ENCODE measurements at places on chromosomes 6 and 20.

GRCh38 chr6:126812651-126813050, 305.8 kb upstream of the RSPO3 start:
- no peak for DNase-seq

DNA sequence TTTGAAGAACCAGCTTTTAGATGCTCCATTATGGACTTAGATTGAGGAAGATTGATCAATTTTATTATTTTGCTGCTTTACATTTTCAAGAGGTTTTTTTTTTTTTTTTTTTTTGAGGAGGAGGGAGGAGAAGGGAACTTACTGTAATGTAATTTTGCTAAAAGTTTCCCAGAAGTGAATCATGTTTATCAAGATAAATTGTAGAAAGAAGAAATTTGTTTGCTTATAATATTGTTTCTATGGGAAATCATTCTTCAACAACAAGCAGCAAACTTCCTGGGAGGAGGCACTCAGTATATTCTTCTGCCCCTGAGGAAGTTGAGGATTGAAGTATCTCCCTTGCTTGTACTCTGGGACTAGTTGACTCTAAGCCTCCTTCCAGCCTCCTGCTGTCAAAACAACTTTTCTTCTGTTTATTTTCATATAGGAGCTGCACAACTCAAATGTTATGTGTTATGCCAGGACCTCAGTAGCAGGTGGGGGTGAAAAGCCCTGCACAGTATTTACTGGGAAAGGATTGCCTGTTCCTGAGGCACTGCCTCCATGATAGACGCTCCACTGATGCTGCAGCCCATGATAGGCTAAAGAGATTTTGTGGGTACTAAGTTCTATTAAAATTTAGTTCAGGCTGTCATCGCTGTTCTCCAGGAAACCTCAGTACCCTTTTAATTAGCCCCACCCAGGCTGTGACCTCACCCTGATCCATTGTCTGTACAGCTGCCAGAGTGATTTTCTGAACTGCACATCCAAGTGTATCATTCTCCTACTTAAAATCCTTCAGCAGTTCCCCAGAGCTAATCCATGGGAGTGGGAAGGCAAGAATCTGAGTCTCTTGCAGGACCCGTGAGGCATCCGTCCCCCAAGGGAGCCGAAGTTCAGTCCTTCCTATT, 51.9 kb downstream of the CARMIL1 start:
- no peak for DNase-seq

DNA sequence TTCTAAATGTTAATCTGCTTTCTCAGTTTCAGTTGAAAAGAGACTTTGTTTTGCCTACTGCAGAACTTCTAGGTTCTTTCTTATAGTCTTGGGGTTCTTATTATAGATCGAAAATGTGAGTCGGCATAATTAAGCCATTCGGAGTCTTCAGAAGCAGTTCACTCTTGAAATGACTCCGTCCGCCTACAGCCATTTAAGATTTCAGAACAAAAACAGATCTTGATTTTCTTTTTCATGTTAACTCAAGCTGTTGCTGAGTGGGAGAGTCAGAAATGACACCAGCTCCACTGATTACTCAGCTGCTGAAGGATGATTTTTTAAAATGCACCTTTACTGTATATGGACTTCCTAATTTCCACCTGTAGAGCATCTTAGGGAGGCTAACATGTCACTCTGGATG, 15.9 kb downstream of the PRDM1 start:
- DNase-seq = peak; percentile 93

DNA sequence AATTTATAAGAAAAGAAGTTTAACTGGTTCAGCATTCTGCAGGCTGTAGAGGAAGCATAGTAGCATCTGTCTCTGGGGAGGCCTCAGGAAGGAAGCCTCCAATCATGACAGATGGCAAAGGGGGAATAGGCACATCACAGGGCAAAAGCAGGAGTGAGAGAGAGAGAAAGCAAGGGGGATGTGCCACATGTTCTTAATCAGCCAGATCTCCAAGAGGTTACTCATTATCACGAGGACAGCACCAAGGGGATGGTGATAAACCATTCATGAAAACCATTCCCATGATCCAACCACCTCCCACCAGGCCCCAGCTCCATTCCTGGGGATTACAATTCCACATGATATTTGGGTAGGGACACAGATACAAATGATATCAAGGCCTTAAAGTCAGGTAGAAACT, 217.5 kb upstream of the TCF21 start:
- DNase-seq = no peak

DNA sequence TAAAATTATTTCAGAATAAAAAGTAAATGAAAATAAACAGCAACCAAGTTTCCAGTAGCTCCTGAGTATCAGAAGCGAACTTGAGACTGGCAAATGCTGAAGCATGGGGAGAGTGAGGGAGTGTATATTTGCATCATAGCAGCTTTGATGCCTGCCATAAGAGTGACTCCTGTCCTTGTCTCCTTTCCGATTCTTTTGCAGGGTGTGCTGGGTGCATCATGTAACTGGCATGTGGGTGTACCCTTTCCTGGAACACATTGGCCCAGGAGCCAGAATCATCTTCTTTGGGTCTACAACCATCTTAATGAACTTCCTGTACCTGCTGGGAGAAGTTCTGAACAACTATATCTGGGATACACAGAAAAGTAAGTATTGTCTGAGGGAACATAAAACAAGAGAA, 117.4 kb downstream of the ADAT2 start:
- no peak for DNase-seq

- DNase-seq = no peak
Measured at GRCh38 chr6:19929312-19929711, 92.1 kb downstream of the ID4 start.

GRCh38 chr6:72219536-72219935, 333.2 kb downstream of the RIMS1 start:
- no peak for DNase-seq

DNA sequence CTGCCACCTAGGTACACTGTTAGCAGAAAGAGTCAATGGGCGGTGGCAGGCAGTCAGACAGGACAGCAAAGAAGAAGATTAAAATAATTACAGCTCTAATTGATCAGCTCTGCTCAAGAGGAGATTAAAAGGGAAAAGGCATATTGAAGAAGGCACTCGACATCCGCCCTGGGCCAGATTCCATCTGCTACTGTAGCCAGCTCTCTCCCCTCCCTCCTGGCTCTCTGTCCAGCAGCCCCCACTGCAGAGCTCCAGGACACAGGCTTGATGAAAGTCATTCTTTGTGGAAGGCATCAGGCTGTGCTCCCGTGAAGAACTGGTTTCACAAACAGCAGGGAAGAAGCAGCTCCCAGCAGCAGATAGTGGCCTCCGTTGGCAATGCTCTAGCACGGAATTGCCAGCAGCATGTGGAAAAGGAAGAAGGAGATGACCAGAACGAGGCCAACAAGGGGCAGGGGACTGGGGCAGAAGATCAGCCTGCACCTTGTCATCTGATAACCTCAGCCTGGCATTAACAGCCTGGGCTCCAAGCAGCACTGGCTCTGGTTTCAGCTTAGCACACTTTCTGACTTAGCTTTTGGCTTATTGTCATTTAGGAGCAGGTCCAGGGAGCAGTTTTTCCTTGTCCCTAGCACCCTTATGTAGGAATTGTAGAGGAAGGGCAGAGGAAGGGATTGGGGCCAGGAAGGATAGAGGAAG, 465.9 kb downstream of the KIF16B start:
- DNase-seq = no peak

GRCh38 chr6:1940381-1940780, 305.0 kb downstream of the GMDS start:
- DNase-seq = no peak

DNA sequence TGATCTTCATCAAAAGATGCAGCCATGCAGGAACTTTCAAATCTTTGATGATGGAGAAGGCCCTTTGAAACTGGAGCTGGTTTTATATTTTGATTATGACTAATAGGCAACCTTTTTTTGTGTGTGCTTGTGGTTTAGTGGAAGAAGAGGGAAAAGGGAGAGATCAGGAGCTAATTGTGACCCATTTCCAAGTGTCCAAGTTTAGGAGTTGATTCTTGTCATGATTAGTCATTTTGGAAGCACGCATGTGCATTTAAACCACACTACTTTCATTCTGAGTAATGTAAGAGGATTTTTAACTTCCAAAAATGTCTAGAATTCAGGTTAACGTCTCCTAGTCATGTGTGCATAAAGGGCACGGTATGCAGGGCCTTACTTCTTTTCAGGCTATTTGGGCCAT, 3.5 kb downstream of the FOXO3 start:
- peak; percentile 77 for DNase-seq

- no peak for DNase-seq
Measured at GRCh38 chr6:90178384-90178855, 118.2 kb downstream of the BACH2 start.

- DNase-seq = no peak
Measured at GRCh38 chr6:121691126-121691551, 255.7 kb downstream of the GJA1 start.

DNA sequence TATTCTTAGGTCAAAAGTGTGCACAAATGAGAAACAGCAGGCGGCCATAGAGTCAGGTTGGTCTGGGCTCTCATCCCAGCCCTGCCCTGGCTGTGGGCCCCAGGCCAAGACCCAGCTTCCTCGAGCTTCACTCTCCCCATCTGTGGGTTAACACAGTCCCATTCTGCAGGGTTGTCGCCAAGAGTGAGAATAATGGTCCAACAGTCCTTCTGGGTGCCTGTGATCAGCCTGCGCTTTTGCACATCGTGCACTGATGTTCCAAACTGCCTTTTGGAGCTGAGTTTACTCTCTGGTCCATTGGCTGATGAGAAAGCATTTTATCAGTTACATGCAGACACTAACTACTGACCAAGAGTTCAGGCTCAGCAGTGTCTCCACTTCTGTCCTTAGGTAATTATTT, 82.6 kb downstream of the INSM1 start:
- DNase-seq = no peak

GRCh38 chr6:134249239-134249758, 68.6 kb downstream of the SGK1 start:
- DNase-seq = no peak

DNA sequence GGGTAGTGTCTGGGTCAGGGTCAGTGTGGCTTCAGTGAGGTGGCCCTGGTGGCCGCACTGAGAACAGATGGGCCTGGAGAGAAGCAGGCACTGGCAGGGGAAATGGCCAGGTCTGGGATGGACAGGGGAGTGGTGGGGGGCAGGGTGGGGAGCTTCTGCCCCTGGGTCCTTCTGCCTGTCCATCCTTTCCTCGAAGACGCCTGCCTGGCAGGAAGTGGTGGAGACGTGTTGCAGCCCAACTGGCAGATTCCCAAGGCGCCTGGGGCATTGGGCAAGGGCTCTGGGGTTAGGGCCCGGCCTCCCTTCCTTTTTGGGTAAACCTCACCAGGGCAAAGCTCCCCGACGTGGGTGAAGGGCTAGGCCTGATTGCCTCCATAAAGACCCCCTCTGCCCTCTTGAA, 10.4 kb downstream of the SRC start:
- no peak for DNase-seq

GRCh38 chr6:37077905-37078296, 72.4 kb downstream of the FGD2 start:
- DNase-seq = no peak

- DNase-seq = no peak
Measured at GRCh38 chr6:130466052-130466747, 100.4 kb downstream of the TMEM200A start.

DNA sequence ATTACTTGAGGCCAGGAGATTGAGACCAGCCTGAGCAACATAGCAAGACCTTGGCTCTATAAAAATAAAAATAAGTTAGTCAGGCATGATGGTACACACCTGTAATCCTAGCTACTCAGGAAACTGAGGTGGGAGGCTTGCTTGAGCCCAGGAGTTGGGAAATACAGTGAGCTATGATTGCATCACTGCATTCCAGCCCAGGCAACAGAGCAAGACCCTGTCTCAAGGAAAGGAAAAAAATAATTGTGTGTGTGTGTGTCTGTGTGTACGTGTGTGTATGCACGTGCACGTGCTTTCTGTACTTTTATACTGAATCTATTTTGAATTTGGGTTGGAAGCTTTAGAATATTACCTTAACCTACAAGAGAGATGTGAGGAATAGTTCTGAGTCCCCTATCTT, 58.9 kb downstream of the KIZ start:
- no peak for DNase-seq

DNA sequence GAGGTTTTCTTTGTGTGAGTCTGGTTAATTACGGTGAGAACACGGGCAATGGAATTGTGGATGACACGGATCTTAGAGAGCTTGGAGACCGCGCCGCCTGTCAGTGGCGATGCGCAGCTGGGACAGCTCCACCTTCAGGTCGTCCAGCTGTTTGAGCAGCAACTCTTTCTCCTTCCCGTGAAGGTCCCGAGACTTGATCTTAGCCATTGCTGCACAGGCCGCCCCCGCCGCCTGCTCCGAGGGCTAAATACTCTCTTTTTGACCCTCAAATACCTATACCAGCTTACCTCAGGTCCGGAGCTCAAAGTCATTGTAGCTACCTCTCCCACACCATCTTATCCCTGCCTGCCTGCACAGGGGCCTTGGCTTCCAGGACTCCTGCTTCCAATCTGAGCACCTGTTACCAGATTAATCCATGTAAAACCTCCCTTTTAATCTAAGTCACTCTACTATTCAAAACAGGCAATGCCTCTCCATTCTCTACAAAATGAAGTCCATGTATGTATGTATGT, 100.2 kb downstream of the PREP start:
- DNase-seq = no peak

- no peak for DNase-seq
Measured at GRCh38 chr6:101926149-101926925, 532.8 kb downstream of the GRIK2 start.

- no peak for DNase-seq
Measured at GRCh38 chr20:53331151-53331973, 262.3 kb downstream of the ZNF217 start.

GRCh38 chr20:52062452-52063209, 128.9 kb downstream of the ZFP64 start:
- DNase-seq = no peak

GRCh38 chr20:48406498-48406897, 421.3 kb downstream of the PREX1 start:
- DNase-seq = peak; percentile 28

DNA sequence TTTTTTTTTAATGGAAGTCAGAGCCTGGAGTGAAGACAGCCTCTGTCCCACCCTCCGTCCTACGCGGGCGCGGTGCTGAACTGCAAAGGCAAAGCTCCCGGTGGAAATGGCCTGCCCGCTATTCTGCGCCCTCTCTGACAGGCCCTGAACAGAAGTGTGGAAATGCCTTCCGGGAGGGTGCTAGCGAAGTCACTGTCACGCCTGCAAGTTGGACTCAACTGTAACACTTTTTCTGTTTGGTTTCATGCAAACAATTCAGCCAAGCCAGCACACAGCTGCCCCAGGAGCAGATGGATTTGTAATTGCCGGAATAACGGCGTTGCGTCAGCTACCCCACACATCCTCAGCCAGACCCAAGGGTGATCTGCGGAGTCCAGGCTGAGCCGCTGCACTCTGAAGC, 107.6 kb downstream of the PSMB1 start:
- no peak for DNase-seq

DNA sequence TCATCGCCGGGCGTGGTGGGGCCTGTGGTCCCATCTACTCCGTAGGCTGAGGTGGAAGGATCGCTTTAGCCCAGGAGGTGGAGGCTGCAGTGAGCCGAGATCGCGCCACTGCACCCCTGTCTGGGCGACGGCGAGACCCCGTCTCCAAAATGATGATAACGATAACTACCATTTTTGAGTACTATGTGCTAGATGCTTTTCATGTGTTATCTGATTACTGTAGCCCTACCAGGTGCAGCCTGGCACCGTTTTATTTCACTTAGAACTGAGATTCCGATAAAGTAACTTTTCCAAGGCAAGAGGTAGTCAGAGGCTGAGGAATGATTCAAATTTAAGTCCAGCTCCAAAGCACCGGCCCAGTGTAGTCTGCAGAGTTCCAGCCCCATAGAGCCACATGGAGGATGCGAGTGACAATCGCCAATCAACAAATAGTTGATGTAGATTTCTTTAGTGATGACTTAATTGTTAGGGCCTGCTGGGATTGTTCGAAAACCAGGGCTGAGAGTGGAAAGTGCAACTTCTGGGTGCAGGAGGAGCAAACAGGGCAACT, 727 bp downstream of the ERMARD start:
- peak; percentile 33 for DNase-seq

- no peak for DNase-seq
Measured at GRCh38 chr6:160041608-160042007, 72.7 kb downstream of the IGF2R start.

All from activated CD4-positive, alpha-beta T cell treated with anti-CD3 and anti-CD28 coated beads, Interleukin-2, amount 50 U/mL, for 16 hours (primary cell).